Cortex of kidney (tissue), 1 donor: ENCODE measurements at places on chromosomes 5 and 9.

DNA sequence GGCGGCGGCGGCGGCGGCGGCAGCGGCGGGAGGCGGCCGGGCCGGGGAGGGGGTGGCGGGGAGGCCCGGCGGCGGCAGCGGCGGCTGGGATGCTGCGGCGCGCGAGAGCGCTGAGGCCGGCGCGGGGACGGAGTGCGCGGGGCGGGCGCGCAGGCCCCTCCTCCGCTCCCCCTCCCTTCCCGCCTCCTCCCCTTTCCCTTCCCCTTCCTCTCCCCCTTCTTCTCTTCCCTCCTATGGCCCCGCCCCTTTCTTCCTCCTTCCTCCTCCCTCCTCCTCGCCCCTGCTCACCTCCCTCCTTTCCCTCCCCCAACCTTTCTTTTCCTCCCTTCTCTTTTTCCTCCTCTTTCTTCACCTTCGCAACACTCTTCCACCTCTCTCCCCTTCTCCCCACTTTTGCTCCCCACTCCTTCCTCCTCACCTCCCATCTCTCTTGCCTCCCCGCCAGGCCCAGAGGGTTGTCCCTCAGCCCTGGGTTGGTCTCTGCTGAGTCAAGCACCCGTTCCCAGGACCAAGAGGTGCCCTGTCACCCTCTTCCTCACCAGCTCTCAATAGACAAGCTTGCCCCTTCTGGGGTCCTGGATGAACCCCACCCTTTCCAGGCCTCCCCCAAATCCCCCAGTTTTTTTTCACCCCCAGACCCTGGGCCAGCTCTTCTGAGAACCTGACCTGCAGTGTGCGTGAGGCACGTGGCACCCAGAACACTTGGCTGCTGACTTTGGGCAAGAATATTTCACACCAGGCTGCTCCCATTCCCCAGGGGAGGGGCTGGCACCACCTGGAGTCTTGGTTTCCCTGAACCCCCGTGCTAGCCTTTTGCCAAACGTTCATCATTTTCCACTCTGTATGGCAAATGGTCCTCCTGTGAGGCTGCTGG is at the start of gene SEMA4D:
TSS of gene SEMA4D (minus strand) at position 136 of the 874 bp plus-strand sequence. CDS start 92,657 bp downstream, outside the sequence.
- DNase-seq: no peak

- DNase-seq: no peak
Observed at GRCh38 chr9:132983491-132984201, 5.2 kb downstream of the GFI1B start.

GRCh38 chr9:94779693-94780290 is 53.3 kb downstream of the AOPEP start:
- no peak for DNase-seq

- no peak for DNase-seq
Observed at GRCh38 chr5:19959830-19960384, 28.1 kb downstream of the CDH18 start.

GRCh38 chr5:135694012-135694411 is 115.2 kb upstream of the CXCL14 start:
- no peak for DNase-seq

DNA sequence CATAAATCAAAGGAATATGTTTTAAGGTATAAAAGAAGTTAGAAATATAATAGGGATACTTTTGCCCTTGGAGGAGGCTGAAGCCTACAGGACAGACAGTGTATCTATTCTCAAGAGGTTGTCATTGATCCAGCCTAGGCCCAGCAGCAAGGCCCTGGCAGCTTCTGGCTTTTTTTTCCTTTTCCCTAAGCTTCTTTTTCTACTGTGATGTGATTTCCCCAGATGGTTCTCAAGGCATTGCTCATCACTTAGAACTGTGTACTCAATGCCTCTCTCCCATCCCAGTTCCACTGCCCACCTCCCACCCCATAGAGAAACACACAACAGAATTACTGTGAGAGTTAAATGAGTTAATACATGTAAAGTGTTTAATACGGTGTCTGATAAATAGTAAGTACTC is 88.6 kb downstream of the SLC44A1 start:
- no peak for DNase-seq

DNA sequence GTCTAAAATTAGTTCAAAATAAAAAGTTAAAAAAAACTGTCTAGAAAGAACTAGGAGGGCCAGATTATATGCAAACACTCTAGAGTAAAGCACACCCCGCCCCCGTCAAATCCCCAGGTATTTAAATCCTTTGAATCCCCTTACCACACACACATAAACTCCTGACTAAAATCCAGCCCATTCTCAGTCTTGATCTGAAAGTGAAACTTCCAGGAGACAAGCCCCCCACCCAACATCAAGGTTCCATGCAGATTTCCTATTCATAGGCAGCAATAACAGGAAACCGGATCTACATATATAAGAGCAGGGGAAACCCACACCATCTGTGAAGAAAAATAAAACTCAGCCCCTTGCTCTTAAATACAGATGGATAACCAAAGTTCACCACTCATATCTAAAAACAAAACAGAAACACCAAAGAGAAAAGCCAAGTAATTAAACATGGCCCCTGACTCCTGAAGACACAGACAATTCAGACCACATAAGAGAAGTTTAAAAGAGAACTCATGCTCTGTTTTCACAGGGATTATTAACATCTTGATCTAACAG is 42.3 kb downstream of the MARCHF3 start:
- no peak for DNase-seq
